ENCODE measurements at places on chromosomes 5 and 9.
A peak's percentile ranks its signal among the peaks of the same experiment; 100 is the strongest.

GRCh38 chr9:129954868-129955550, 88.0 kb downstream of the FNBP1 start:
- DNase-seq = no peak

DNA sequence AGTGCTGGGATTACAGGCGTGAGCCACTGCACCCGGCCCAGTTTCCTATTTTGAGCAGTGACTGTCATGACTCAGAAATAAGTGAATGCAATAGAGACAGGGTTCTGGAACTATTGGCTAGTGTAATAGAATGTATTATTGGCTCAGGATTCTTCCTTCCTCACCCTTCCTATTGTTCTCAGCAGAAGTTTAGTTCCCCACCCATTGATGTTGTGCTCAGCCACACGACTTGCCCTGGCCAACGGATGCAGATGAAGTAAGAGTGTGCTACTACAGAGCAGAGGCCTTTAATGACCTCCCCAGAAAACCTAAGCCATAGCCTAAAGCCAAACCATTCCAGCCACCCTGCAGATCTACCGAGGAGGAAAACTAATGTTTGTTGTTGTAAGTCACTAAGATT, 287.9 kb downstream of the AGTPBP1 start:
- DNase-seq = no peak

DNA sequence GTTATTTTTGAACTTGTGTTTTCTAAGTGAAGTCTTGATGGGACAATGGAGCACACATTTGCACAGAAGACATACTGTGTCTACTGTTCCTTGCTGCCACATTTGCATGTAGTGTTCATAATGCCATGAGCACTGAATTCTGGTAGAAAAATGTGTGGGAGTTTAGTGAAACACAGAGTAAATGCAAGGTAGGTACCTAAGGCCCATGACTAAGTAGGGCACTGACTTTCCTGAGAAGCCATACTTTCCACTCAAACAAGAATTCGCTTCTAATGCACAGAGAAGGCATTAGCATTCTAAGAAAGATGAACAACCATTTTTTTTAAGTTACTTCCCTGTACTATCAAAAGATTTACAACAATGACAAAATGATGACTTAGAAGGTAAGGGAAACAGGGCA, 282.2 kb downstream of the MAN2A1 start:
- DNase-seq = no peak

- DNase-seq = no peak
These were observed 9.8 kb downstream of the SECISBP2 start for GRCh38 chr9:89328064-89328463.

DNA sequence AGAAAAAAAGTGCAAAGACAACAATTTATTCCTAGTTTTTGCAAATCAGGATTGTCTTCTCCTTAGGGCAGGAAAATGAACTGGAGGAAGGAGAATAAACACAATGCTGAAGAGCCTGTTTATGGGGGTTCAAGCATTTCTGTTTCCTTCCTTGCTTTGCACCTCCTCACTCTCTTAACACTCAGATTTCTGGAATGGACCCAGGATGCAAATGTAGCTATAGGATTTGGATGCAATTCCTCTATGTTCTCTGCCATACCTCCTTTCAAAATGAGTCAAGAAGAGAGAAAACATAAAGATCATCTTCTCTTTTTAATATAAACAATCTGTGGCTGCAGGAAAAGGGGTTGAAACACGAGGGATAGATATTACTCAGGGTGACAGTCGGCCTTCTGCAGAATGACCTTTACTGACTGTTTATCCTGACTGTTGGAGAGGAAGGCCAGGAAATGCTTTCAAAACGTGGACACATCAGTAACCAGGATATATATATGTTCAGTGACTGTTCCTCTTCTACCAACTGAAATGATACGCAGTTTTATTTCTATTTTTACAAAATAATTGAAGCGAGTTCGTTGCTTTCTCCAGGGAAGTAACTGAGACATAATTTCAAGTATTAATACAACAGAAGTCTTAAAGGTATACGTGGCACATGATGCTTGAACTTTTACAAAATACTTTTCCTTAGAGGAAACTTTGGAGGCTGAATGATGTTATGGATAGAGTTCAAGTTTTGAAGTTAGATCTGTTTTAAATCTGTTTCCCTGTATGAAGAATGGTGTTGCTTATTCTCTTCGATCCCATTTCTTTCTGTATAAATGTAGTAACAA, 44.4 kb downstream of the ACTBL2 start:
- no peak for DNase-seq

DNA sequence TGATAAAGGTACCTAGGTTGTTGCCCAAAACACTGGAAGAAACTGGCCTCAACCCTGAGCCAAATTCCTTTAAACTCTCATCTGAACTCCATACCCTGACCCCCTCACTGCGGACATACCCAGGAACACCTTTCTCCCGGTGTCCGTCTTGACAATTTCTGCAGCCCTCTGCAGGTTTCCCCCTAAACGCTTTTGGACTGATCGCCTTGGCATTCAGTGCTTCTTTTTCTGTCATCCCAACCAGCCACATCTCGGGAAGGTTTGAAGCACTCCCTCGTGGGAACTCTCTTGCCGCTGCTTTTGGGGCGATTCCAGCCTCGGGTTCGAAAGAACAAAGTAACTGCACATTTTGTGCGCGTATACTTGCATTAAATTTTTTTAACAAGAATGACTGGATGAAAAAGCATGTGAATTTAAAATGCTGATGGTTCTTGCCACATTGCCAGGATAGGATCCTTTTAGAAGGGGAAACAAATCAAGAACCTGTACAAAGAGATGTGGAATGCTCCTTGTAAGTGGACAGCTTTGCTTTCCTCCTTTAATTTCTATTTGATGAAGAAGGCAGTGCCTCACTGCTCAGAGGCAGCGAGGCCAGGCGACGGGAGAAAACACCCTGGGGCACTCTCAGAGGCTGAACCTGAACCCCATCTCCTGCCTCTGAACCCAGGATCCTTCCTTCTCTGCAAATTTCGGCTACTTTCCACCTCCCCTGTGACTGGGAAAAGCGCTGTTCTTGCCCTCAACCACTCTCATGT, 615 bp downstream of the PSMD5 start:
- no peak for DNase-seq

DNA sequence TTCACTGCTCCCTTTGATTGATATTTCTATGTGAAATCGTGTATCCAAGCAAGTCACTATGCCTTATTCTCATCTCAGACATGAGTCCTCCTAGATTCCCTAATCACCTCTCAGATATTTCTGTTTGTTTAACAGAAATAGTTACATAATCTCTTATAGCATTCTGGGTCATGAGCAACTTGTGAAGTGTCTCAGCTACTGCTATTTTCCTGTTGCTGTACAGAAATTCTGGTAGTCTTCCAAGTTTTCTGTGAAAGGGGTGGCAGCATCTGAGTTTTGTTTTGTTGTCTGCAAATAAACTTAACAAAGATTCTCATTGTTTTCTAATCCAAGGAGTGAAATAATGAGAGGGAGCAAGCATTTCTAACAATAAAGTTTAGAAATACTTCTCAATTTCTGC, 256.9 kb upstream of the ST8SIA4 start:
- DNase-seq = no peak

GRCh38 chr5:78594610-78595457, 53.7 kb downstream of the LHFPL2 start:
- peak; percentile 99 for DNase-seq

DNA sequence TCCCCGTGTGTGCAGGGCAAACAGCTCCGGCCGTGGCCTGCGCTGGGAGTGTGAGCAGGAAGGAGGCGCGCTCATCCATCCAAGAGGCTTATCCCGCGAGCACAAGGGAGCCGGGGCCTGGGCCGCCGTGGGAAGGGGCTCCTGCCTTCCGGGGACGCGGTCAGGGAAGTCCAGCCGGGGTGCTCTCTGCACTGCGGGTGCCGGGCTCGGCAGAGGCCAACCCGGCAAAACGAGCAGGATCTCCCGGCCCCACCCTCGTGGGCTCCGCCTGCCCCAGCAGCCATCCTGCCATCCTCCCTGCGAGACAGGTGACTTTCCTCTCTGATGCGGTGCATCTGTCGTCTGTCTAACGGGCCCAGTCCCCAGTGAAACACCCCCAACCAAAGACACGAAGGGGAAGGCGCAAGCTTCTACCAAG, 244.2 kb downstream of the AUH start:
- DNase-seq = no peak

DNA sequence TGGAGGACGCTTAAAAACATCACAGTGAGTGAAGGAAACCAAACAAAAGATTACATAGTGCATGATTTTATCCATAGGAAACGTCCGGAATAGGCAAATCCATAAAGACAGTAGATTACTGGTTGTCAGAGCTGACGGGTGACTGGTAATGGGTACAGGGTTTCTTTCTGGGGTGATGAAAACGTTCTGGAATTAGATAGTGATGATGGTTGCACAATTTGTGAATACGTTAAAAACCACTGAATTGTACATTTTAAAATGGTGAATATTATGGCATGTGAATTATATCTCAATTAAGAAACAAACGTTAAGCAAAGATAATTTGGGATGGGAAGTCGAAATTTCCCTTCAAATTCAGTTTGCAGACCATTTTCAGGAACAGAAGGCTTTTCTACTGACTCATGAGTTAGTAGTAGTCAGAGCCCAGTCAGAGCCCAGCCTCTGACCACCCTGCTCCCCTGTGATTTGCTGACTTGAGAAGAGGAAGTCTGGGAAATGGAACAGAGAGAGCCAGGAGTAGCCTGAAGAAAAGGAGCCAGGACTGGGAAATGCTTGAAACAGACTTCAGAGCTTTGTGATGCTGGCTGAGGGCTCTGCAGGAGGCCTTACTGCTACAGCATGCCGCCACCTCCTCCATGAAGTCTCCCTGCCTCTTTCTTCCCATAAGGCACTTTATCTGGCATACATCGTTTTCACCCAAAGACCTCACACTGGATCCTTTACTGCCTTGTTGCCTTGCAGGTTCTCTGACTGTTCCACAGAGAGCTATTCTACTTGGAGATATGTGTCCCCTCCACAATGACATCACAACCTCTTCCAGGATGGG, 46.4 kb upstream of the CTNNA1 start:
- peak; percentile 56 for DNase-seq

DNA sequence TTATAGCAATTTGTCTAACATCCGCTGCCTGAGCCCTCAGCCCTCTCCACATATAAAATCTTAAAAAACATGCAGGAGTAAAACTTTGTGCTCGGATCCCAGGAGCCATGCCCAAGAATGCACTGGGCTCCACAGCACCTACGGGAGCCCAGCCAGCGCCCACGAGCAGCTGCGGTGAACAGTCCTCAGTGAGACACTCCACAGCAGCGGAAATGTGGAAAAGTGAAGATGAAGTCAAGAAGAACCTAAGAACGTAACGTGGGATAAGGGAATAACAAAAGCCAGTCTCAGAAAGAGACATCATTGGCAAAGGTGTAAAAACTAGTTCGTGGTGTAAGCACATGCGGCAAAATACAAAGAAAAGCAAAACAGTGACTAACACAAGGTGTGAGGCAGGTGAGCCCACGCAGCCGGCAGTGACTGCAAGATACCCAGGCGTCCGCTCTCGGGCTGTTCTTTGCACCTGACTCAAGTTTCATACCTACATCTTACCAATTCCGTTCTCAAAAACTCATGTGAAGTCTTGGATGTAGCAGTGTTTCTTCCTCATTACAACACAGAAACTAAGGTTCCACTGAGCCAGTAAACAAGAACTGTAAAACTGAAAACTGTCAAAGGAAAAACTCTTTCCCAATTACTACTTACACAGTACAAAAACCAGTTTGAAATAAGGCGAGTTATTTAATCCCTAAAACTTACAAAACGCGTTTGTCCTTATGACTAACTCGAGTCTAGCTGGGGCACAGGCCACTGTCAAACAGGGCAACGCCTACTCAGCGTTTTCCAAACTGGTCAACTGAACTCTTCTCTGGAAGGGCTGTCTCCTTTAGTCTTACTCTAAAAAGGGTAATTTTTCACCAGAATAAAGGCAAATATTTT, 1.7 kb downstream of the CAMSAP1 start:
- DNase-seq = no peak

DNA sequence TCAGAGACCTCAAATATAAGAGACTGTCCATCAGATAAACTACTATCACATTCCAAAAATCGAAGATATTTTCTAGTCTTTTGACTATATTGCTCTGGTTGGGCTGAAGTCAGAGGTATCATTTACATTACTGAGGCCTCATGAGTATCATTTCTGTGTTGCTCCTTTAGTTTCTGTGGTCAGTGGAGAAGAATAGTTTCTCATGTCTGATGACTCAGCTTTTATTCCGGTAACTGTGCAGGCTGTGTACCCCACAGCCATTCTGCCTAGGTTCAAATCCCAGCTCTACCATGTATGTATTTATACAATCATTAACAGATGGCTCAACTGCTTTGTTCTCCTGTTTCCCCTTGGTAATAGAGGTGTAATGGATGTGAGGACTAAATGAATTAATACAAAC, 179.3 kb downstream of the ALDH1A1 start:
- DNase-seq = peak; percentile 24

DNA sequence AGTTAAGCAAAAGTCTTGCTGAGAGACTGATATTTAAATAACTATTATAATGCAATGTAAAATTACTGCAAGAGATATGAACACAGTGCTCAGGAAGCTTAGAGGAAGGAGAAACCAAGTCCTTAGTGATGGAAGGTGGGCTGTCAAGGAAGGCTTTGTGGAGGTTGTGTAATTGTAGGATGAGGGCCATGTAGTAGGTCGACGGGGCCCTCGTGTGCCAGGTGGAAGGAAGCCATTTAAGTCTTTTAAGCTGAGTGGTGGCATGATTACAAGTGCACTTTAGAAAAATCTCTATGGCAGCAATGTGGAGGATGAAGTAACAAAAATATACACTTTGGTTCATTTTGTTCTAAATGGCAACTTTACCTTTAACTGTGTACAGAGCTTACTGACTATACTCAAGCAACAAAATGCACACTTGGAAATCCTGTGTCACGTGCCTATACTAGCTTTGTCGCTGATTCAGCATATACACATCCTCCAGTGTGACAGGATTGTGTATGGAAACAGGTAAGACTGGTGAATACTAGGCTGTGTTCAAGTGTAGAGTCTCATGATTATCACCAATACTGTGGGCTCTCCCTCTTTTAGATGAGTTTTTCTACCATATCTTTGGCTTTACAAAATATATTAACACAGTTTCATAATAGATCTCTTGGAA, 78.6 kb downstream of the TMC1 start:
- DNase-seq = no peak

DNA sequence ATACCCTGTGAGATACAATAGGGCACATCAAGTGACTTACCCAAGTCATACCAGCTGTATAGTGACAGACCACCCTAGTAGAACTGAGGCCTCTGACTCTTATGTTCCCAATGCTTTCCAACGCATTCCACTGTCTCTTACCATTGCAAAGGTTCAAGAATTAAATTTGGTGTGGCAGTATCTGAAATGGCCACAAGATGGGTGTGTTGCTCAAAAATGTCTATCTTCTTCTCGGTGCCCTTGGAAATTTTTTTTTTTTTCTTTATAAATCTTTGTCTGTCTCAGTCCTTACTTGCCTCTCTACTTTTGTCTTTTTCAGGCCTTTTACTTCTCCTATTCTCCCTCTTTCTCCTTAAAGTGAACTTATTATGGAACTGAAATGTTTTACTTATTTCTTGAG, 48.4 kb downstream of the GPR21 start:
- DNase-seq = no peak

DNA sequence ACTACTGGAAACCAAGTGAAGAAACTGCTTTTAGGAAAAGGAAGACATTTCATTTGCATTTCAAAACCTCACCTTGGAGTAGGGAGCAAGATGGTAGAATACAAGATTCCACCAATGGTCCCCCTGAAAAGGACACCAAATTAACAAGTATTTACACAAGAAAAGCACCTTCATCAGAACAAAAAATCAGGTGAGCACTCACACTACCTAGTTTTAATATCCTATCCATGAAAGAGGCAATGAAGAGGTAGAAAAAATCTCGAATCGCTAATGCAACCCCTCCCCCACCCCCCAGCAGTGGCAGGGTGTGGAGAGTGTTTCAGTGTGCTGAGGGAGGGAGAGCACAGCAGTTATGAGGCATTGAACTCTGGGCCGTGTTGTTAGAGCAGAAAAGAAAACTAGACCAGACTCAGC, 1397.0 kb upstream of the C9orf72 start:
- no peak for DNase-seq
